ENCODE measurements at places on chromosomes 1 and 21.

DNA sequence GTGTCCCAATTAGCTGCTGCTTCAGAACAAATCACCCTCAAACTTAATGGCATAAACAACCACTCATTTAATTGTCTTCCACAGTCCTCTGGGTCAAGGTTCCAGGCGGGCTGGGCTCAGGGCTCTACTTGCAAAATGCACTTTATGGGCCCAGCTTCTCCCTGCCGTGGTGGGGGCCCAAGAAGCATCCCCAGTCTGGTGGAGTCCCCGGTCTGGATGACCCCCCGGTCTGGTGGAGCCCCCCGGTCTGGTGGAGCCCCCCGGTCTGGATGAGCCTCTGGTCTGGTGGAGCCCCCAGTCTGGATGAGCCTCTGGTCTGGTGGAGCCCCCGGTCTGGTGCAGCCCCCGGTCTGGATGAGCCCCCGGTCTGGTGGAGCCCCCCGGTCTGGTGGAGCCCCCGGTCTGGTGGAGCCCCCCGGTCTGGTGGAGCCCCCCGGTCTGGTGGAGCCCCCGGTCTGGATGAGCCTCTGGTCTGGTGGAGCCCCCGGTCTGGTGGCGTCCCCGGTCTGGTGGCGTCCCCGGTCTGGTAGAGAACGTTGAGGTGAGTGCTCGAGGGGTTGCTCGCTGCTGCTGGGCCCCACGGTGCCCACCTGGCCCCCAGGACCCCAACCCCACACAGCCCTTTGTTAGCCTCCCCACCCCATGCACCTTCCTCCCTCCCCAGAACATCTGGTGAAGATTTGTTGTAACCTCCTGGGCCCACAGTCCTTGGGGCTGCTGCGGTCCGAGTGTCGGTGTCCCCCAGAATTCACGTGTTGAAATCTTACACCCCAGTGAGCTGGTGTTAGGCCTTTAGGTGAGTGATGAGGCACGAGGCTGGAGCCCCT is 33.8 kb downstream of the POFUT2 start:
- no peak for DNase-seq

GRCh38 chr1:27163093-27163492 is 8.2 kb upstream of the SLC9A1 start:
- DNase-seq = no peak

- DNase-seq = no peak
Measured at GRCh38 chr1:151147665-151148064, 1.2 kb upstream of the SEMA6C start.

DNA sequence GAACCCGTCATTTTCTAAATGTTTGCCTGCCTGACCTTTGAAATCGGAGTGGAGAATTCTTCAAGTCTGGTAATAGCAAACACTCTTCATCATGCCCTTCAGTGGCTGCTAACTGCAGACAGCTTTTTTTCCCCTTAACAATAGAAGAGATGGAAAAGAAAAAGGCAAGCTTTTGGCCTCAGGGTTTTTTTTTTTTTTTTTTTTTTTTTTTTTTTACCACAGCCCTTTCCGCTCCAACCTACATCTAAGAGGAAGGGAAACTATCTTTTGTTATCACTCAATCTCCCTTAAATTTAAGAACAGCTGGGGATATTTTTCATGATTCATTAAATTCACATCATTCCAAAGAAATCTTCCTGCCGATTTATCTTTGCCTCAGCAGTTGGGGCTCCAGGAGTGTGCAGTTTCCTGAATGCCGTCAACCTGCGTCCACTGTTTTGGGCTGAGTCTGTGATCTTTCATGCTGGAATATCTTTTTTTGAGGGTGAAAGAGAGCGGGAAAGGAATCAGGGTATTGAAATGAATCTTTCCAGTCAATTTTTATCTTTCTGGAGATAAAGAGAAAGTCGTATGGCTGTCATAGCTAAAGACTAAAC is 144.5 kb upstream of the SMYD2 start:
- no peak for DNase-seq

DNA sequence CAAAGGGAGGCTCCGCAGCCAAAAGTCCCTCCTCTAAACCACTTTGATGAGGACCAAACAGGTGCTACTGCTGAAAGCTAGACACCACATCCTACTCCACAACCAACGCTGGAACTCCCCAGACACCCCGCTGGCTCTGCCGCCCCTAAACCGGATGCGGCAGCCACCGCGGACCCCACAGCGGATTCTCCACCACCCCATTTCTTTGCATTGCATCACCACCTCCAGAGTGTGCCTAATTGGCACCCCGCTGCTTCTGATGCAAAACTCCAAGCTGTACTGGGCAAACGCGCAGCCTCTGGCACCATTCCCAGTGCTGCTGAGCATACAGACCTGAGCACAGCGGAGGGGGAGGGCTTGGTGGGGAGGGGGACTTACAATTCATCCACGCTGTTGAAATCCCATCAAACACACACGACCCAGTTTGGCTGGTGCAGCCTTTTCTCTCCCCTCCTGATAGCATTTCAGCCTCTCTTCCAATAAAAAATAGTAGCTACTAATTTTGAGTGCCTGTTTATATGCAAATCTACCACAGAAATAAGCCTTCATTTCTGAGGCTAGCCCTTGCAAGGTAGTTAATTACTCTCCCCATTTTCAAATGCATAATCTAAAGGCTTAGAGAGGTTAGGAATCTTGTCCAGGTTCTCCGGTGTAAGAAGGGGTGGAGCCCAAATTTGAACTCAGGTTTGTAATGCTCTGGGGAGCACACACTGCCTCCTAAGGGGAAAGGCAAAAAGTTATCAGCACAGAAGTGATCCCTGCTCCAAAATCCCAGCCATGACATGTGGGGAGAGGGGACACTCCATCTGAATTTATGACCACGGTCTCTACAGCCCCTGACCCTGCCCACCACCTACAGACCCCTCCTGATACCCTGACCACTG is 12.2 kb upstream of the RGS16 start:
- DNase-seq = peak; percentile 55

Data from activated CD4-positive, alpha-beta T cell treated with anti-CD3 and anti-CD28 coated beads for 1 hour (primary cell).